ENCODE measurements at places on chromosomes 6 and 20. TPM values are rescaled to one million over a fixed set of nuclear protein-coding genes. Genes with fewer than 3 reads are reported as not detected.

TLDC2 gene
- 0.22 TPM for polyA plus RNA-seq

VGLL2 gene
- not detected for polyA plus RNA-seq

CLPSL2 gene
- polyA plus RNA-seq, result not detected

DSTN gene
- 192 TPM for polyA plus RNA-seq

MATN4 gene
- 0.37 TPM for polyA plus RNA-seq

CASS4 gene
- polyA plus RNA-seq, result 0.73 TPM

RFX6 gene
- 7.7 TPM for polyA plus RNA-seq

KCNK16 gene
- not detected for polyA plus RNA-seq

MYLK2 gene
- polyA plus RNA-seq, result 0.27 TPM

PACRG gene
- polyA plus RNA-seq, result 1.3 TPM

C6orf58 gene
- polyA plus RNA-seq, result not detected

DTNBP1 gene
- polyA plus RNA-seq, result 5.6 TPM

PNLDC1 gene
- polyA plus RNA-seq, result 0.48 TPM

RBL1 gene
- 4.6 TPM for polyA plus RNA-seq

NUP153 gene
- polyA plus RNA-seq, result 6.7 TPM

BPIFB1 gene
- not detected for polyA plus RNA-seq

CRYBG1 gene
- polyA plus RNA-seq, result 1.7 TPM

RPS6KA2 gene
- 7.0 TPM for polyA plus RNA-seq

MYO6 gene
- polyA plus RNA-seq, result 16.7 TPM

MMS22L gene
- polyA plus RNA-seq, result 0.97 TPM

MAS1 gene
- not detected for polyA plus RNA-seq

ZBP1 gene
- polyA plus RNA-seq, result 2.9 TPM

POU3F2 gene
- not detected for polyA plus RNA-seq

Data from adrenal gland (tissue), 19 donors.